ENCODE measurements at places on chromosomes 6 and 20. TPM values are rescaled to one million over a fixed set of nuclear protein-coding genes. Genes with fewer than 3 reads are reported as not detected.

Gene BNIP5
- not detected for total RNA-seq

Gene MSH5
- total RNA-seq: 43.8 TPM

Gene UBR2
- total RNA-seq: 22.3 TPM

Gene GLP1R
- not detected for total RNA-seq

Gene BTN1A1
- not detected for total RNA-seq

Gene CCHCR1
- total RNA-seq: 23.2 TPM

Gene GCNT2
- 11.4 TPM for total RNA-seq

Gene GHRH
- not detected for total RNA-seq

Gene ECHDC1
- total RNA-seq: 36.8 TPM
